H1 (cell line): ENCODE measurements at places on chromosomes 2 and 18.

- DNase-seq, result no peak
These were observed 76.9 kb downstream of the EVA1A start for GRCh38 chr2:75483878-75484277.

DNA sequence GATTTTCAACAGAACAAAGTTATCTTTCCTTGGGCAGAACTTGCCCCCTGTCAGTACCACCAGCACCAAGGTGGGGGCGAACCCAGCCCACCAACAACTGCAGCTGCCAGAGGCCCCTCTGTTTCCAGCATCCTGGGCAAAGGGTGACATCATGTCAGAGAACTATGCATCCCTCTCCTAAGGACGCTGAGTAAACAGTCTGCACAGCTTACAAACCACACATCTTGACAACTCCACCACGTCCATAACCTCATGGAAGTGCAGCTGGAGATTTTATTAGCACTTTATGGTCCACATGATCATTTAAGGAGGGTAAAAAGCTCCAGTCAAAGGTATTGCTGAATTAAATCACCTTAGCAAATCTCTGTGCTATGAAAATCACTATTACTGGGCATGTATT, 40.4 kb downstream of the PIEZO2 start:
- no peak for DNase-seq

GRCh38 chr2:224555823-224556366, 29.3 kb downstream of the CUL3 start:
- no peak for DNase-seq

DNA sequence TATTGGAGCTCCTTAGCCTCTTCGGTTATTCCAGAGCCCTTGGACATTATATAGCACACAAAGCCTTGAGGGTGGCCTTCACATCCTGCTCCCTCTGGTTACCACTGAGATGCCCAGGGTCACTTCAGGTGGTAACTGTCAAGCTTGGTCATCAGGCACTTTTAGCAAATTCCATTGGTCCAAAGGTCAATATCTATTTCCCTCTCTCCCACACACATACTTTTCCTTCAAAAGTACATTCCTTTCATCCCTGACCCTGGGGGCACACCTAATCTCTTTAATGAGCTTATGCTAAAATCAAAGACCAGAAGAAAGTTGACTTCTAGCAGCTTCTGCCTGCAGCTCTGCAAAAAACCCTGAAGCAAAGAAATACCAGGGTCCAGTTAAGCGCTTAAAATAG, 172.0 kb upstream of the NRP2 start:
- no peak for DNase-seq

- no peak for DNase-seq
These were observed 559 bp downstream of the MYL12A start for GRCh38 chr18:3248062-3248657.

DNA sequence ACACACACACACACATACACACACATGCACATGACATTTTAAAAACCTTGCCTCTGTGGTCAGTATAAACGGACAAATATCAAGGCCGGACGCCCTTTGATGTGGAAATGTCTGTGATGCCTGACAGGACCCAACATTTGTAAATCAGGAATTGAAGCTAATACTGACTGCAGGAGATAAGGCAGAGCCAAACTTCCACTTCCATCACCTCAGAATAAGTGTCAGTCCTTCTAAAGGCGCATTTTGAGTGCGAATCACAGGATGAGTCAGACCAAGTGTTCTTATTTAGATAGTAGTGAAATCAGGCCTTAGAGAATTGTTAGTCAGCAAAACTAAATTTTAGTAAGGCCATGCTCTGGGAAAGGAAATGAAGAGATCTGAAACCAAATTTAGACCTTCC, 211.7 kb upstream of the LRATD1 start:
- DNase-seq, result no peak

DNA sequence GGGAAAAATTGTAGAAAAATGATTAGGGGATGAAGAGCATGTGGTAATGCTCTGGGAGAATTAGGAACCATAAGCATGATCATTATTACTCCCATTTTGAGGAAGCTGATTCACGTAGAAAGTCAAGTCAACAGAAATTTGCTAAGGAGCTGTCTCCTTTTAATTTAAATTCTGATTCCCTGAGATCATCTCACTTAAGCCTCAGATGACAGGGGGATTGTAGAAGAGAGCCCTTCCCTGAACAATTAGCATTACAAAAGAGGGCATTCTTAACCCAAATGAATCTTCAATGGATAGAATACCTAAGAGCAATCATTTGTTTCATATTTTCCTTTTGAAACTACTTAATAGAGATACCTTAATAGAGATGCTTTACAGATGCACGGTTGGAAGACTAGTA, 267.9 kb downstream of the NYAP2 start:
- no peak for DNase-seq

DNA sequence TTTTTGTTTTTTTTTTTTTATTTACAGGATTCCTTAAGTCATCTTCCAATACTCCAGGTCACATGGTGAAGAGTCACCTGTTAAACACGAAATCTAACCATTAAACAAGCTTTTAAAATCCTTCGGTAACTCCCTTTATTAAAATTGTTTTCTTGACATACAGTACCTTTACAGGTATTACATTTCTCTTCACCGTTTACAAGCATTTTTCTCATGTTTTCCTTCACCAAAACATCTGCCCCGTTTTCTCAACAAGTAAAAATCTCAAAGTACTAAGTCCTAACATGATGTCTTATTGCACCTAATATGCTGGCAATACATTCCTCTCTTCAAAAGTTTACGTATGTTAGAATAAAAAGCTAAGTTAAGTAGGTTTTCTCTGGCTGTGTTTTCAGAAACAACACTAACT, 1.1 kb downstream of the PUM2 start:
- DNase-seq, result no peak

GRCh38 chr2:29831560-29831959, 89.8 kb downstream of the ALK start:
- DNase-seq, result no peak

DNA sequence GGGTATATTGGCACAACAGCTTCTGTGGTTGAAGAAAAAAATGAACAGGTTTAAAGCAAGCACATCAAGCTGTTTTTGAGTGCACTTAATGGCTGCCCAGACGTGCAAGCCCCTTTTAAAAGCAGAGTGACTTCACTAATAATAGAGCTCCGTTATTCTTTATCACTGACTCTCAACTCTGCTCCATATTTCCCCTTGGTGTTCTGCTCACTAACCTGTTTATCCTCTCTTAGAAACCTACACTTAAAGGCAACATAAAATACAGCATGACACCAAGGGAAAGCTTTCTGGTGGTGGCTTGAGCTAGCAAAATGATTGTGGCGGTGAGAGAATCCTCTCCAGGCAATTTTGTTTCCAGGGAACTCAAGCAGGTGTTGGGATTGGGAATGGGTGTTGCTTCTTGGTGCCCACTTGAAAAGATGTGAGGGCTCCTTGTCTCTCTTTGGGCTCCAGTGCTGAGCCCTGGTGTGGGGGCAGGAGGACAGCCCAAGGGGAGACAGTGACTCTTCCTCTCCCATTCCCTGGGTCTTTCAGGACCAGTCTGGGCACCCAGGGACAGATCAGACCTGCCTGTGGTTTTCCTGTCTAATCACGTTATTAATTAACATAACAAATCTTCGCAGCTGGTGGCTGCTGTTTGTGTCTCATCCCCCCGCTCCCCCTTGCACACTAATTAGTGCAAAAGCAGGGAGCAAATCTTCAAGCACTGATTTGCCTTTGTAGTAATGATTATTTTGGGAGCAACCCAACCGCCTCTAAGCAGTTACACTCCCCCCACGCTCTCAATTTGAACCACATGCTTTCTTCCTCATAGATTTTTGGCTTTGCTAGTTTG, 289.4 kb upstream of the CXCR4 start:
- DNase-seq, result no peak

DNA sequence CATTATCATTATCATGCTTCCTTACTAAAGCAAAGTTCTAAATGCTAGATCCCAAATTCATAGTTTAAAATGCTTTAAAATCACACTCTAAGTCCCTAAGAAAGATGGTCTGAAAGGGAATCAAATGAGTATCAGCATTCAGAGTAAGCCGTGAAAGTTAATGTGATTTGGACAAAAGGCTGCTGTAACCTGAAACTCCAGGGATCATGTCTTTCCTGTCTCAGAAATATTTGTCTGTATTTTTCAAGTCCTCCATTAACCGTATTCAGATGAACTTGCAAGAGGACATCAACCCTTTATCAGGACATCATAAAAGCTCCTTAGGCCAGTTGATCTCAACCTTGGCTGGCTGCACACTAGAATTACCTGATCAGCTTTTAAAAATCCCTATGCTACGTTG, 324.3 kb upstream of the PKDCC start:
- DNase-seq, result no peak

DNA sequence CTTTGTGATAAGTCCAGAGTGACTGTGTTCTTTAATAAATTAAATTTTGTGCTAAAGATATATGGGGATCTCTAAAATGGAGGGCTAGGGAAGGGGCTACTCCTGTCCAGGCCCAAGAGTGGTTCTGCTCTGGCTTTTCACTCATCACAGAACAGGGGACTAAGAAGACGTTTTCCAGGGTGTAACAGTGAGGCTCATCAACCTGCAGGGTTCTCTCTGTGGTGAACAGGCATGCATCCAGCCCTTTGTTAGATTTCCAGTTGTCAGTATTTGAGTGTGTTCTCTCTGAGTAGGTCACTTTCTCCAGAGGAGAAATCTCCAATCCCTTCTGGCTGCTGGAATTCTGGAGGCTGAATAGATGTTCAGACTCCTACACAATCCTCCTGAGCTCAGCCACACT, 408.9 kb downstream of the PLCL1 start:
- no peak for DNase-seq

DNA sequence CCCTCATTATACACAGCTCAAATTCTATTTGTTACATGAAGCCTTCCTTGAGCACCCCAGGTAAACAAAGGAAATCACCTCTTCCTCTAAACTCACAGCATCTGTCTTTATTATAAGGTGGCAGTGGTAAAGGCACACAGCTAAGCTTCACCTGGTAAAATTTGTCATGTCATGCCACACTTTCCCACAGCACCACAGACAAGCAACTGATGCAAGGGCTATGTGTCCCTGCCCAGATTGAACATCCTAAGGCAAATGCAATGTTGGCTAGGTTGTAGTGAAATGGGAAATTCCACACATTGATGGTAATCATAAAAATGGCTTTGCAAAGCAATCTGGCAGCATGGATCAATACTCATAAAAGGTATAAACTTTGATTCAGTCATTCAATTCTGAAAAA, 18.9 kb downstream of the LDAH start:
- DNase-seq, result no peak
